ENCODE measurements at places on chromosomes 7 and 10. TPM values are rescaled to one million over a fixed set of nuclear protein-coding genes. Genes with fewer than 3 reads are reported as not detected.

GRCh38 chr10:30607814-30608213 is 21.7 kb downstream of the LYZL2 start:
- H3K27ac ChIP-seq = no peak overlapping the region
- H3K4me3 ChIP-seq = no peak overlapping the region
- H3K27me3 ChIP-seq = no peaks in the 10 kb centered on the region
- no peaks in the 10 kb centered on the region for H3K4me1 ChIP-seq
- DNase-seq = no peak

DNA sequence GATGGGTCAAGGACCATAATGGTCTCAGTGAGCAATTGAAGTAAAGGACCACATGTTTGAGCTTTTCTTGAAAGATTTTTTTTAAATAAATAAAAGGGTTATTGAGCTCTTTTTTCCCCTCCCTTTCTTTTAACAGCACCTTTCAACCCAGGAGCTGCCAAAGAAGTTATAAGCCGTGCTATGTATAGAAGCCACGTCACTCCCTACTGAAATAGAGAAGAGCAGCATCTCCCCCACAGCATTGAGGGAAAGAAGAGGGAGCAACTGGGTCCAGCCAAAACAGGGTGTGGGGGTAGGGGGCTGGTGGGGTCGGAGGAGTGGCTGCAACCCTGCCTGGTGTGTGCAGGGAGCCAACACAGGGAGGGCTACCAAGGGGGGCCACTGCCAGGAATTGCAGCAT is 227.2 kb downstream of the PLXNA4 start:
- no peaks in the 10 kb centered on the region for H3K36me3 ChIP-seq
- no peak overlapping the region for H3K4me3 ChIP-seq
- DNase-seq = no peak
- H3K27ac ChIP-seq = no peak overlapping the region
- no peaks in the 10 kb centered on the region for H3K4me1 ChIP-seq

- DNase-seq = no peak
- no peak overlapping the region for H3K4me3 ChIP-seq
- H3K27ac ChIP-seq = no peak overlapping the region
- H3K27me3 ChIP-seq = no peaks in the 10 kb centered on the region
These were observed 67.8 kb downstream of the INPP5A start for GRCh38 chr10:132605390-132605789.

Gene CYP2C8
- total RNA-seq = 1.3 TPM

Gene POLR2J3
- 13.5 TPM for total RNA-seq
